ENCODE measurements at places on chromosomes 3 and 15.

GRCh38 chr15:89423981-89424380 is 72.4 kb downstream of the RHCG start:
- DNase-seq: no peak

GRCh38 chr15:44573386-44573785 is 36.4 kb downstream of the EIF3J start:
- no peak for DNase-seq

- no peak for DNase-seq
Observed at GRCh38 chr15:29589416-29589815, 232.9 kb downstream of the TJP1 start.

GRCh38 chr3:15205934-15206661 is at the start of gene CAPN7:
Gene CAPN7 (plus strand): TSS chr3:15206246. CDS start chr3:15206496, 250 bp downstream.
- peak; percentile 93 for DNase-seq

- no peak for DNase-seq
Observed at GRCh38 chr3:43126536-43126935, 20.7 kb upstream of the POMGNT2 start.

DNA sequence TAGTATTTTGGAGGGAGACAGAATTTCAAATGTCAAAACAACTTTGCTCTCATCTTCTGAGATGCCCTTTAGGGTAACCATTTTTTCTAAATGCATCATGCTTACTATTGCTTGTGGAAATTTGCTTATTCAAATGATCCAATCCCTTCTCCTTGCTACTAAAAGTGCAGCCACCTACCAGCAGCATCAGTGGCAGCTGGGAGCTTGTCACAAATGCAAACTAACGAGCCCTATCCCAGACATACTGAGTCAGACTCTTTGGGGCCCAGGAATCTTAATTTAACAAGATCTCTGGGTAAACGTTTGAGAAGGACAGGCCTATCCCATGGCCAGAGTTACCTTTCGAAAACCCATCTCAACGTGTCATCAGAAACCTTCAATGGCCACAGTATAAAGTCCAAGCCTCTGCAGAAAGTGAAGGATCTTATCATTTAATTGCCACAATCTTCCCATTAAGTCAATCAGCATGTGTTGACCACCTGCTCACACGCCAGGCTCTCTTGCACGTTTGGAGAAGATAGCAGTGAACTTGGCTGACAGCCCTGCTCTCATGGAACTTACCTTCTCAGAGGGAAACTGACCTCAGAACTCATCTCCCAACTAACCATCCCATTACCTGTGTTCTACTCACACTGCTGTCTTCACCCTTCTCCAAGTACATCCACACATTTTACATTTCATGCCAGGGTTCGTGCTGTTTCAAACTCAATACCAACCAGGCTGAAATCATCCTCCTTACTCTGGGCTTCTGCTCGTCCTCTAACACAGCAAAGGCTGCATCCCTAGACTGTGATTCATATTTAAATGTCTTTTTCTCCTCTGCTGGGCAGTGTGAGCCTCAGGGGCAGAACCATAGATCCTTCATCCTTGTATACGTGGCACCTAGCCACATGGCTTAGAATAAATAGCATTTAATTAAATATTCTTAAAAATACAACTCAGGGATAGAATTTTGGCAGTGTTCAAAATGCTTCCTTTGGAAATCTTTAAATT is 24.8 kb upstream of the VGLL4 start:
- no peak for DNase-seq

GRCh38 chr3:22947851-22948250 is 255.3 kb upstream of the UBE2E2 start:
- DNase-seq: no peak

DNA sequence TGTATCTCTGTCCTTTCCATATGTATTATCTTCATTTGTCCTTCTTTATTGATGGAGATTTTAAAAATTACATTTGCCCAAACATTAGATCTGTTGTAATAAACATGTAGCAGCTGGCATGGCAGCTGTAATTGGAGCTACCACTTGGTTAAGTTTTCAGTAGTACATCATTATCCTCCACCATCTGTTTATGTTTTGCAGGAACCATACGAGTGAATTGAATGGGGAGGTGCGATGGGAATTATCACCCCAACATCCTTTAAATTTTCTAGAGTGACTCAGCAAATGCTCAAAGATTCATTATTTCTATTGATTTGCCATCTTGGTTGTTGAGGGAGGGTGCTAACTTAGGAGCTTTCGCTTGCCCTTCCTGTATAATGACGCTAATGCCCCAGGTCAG is 32.6 kb upstream of the NOX5 start:
- DNase-seq: no peak

GRCh38 chr3:152245498-152246170 is 23.1 kb upstream of the MBNL1 start:
- DNase-seq: no peak

DNA sequence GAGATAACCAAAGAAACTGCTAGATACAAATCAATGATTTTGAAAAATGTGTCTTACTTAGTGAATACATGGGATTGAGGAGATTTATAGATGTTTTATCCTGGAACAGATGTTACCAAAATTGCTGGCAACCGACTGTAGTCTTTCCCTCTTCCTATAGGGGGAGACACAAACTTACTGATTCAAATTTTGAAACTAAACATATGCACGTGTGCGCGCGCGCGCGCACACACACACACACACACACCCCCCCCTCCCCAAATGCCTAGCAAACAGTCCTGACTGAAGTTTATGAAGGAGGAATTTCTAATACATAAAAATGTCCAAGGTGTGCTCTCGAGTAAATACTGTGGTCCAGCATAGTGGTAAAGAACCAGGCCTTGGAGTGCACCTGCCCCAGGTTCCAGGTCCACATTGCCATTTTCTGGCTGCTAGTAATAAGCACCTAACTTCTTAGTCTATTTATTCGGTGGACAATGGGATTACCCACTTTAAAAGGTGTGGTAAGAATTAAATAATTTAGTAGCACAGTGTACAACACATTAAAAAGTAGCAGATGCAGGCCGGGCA is 18.5 kb upstream of the C3orf62 start:
- DNase-seq: no peak

GRCh38 chr15:36996121-36996520 is 104.2 kb downstream of the MEIS2 start:
- no peak for DNase-seq

- no peak for DNase-seq
Observed at GRCh38 chr3:11601446-11602238, 42.1 kb downstream of the VGLL4 start.

DNA sequence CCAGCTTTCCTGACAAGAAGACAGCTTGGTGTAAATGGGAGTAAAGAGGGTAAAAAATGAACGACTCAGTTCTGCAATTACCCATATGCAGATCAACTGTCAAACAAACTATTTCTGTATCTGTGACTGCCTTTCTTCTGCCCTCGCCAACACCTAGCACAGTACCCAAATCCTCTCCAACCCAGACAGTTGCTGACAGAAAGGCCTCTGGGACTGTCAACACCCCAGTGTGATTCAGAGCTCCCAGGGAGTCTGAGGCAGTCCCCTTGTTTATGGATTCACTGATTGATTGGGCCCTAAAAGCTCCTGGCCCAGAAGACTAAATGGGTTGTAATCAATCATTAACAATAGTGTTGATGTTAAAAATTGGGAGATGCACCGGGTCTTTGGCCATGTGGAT is 20.2 kb downstream of the IL17RD start:
- DNase-seq: no peak

GRCh38 chr3:33488683-33489082 is 48.5 kb upstream of the UBP1 start:
- DNase-seq: no peak

DNA sequence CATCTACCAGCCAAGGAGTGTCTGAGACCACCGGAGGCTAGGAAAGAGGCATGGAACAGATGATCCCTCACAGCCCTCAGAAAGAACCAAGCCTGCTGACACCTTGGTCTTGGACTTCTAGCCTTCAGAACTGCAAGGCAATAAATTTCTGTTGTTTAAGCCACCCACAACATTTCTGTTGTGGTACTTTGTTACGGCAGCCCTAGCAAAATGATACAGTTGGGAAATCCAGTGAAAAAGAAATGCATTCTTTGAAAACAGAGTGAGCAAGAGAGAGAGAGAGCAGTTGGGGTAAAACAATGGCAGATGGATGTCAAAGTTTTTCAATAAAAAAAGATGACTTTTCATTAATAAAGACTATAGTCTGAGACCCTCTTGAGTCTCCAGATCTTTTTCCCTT is 219.4 kb downstream of the NFKBIZ start:
- DNase-seq: no peak

- DNase-seq: no peak
Observed at GRCh38 chr3:14150078-14150477, 25.2 kb downstream of the TMEM43 start.

- DNase-seq: no peak
Observed at GRCh38 chr15:56797720-56798275, 64.5 kb upstream of the ZNF280D start.

DNA sequence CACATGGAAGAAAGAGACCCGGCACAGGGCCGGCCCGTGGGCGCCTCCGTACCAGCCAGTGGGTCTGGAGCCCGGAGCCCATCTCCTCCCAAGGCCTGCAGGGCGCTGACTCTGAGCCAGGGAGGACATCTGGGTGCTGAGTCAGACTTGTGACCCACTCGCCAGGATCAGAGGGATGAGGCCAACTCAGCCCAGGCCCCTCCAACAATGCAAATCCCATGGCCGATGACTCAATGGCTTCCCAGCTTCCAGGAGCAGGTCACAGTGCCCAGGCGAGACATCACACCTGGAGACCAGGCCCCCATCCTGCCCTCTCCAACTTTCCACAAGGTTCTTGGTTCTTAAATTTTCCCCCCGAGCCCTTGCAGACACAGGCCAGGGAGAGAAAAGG is 95.1 kb downstream of the LRIG1 start:
- DNase-seq: no peak

- no peak for DNase-seq
Observed at GRCh38 chr15:57388464-57388863, 12.2 kb downstream of the CGNL1 start.

DNA sequence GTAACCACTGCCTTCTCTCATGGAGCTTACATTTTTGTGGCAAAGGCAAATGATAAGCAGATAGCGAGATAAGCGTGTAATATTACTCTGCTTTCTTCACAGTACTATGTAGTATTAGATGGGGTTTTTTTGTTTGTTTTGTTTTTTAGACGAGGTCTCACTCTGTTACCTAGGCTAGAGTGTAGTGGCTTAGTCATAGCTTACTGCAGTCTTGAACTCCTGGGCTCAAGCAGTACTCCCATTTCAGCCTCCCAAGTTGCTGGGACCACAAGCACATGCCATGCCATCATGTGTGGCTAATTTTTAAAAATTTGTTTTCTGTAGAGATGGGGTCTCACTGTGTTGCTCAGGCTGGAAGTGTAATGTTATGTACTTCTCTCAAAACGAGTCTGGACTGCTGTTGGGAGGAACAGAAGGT is 22.9 kb downstream of the MBNL1 start:
- DNase-seq: no peak

GRCh38 chr15:60208709-60209108 is 189.1 kb downstream of the ANXA2 start:
- no peak for DNase-seq

DNA sequence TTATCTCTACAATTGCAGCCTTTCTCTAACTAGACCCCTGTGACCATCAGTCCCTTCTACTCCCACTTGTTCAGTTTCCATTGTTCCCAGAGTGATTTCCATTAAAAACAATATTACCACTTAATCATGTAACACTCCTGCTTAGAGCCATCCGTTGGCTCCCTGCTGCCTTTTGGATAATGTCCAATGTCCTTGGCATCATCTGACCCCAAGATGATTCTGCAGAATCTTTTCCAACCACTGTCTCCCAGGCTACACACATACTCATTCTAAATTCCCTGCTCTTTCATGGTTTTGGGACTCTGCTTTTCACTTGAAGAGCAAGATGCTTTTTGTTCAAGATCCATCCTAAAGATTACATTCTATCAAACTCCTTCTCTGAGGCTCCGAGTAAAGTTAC is 7.1 kb downstream of the KCNH8 start:
- no peak for DNase-seq

- no peak for DNase-seq
Observed at GRCh38 chr3:172257648-172258400, 190.4 kb downstream of the GHSR start.

GRCh38 chr3:149270180-149270579 is 48.6 kb upstream of the CP start:
- DNase-seq: no peak

GRCh38 chr3:190658106-190658505 is 144.2 kb downstream of the IL1RAP start:
- DNase-seq: no peak

GRCh38 chr3:74633021-74633420 is 18.6 kb upstream of the CNTN3 start:
- no peak for DNase-seq

DNA sequence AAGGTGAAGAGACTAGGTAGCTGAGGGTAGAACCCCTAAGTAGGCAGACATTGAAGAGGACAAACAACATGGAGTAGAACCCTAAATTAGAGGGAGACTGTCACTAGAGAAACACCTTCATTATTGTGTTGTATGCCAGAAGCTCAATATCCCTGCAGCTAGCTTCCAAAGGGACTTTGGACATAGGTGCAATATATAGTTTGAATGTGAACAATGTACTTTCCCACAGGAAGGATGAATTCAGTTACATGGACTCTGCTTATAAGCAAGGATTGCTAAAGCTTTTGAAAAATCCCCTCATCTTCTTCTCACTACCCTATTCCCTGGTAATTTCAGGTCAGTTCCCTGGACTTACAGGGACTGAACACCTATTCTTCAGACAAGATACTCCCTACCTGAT is 288.9 kb downstream of the UBE2E2 start:
- DNase-seq: no peak

- no peak for DNase-seq
Observed at GRCh38 chr3:5162102-5162501, 25.4 kb upstream of the EDEM1 start.

- DNase-seq: no peak
Observed at GRCh38 chr3:12648384-12648959, 15.4 kb downstream of the RAF1 start.

DNA sequence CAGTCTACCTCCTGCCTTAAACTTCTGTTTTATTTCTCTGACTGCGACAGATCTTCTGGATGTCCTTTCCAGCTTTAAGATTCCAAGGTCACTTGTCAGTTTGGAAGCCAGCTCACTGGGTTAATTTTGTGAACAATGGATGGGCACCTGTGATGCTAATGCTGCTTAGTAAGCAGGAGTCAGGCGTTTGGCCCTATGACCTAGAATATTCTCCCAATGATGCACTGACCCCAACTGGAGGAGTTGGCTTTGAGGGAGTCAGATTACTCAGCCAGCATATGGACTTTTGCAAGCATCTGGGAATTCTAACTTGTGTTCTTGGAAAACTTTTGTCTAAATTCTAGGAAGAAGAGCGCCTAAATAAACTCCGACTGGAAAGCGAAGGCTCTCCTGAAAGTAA is 28.1 kb downstream of the HACD3 start:
- DNase-seq: no peak

- no peak for DNase-seq
Observed at GRCh38 chr3:69628951-69629350, 110.3 kb upstream of the MITF start.

GRCh38 chr3:139230391-139230790 is 113.4 kb upstream of the MRPS22 start:
- DNase-seq: no peak

GRCh38 chr15:80309769-80310384 is 57.9 kb upstream of the CTXND1 start:
- DNase-seq: no peak

GRCh38 chr3:179324270-179324754 is 1.5 kb downstream of the ZNF639 start:
- DNase-seq: no peak

Data from activated T-cell treated with anti-CD3 and anti-CD28 coated beads for 24 hours (primary cell).